ENCODE measurements at places on chromosomes 4 and X. TPM values are rescaled to one million over a fixed set of nuclear protein-coding genes. Genes with fewer than 3 reads are reported as not detected.

GRCh38 chrX:119090627-119091026, 17.8 kb downstream of the CT47C1 start:
- no peak for DNase-seq
- H3K4me3 ChIP-seq = no peak overlapping the region
- H3K4me1 ChIP-seq = no peaks in the 10 kb centered on the region
- no peak overlapping the region for H3K27ac ChIP-seq
- H3K36me3 ChIP-seq = no peaks in the 10 kb centered on the region
- H3K27me3 ChIP-seq = no peaks in the 10 kb centered on the region

- no peak overlapping the region for H3K4me3 ChIP-seq
- DNase-seq = no peak
- H3K4me1 ChIP-seq = no peaks in the 10 kb centered on the region
- no peaks in the 10 kb centered on the region for H3K36me3 ChIP-seq
Measured at GRCh38 chr4:73917081-73917501, 47.9 kb downstream of the CXCL1 start.

- H3K4me3 ChIP-seq = no peak overlapping the region
- no peaks in the 10 kb centered on the region for H3K27me3 ChIP-seq
- no peak overlapping the region for H3K27ac ChIP-seq
- H3K36me3 ChIP-seq = no peaks in the 10 kb centered on the region
- DNase-seq = no peak
Measured at GRCh38 chrX:42443267-42443666, 334.7 kb downstream of the PPP1R2C start.

GRCh38 chr4:97587912-97588311, 555.4 kb downstream of the STPG2 start:
- no peaks in the 10 kb centered on the region for H3K36me3 ChIP-seq
- H3K4me3 ChIP-seq = no peak overlapping the region
- no peaks in the 10 kb centered on the region for H3K27me3 ChIP-seq
- no peaks in the 10 kb centered on the region for H3K4me1 ChIP-seq

GRCh38 chr4:16384576-16384975, 158.3 kb upstream of the TAPT1 start:
- H3K4me3 ChIP-seq = no peak overlapping the region
- H3K4me1 ChIP-seq = no peaks in the 10 kb centered on the region
- no peak overlapping the region for H3K27ac ChIP-seq

GRCh38 chr4:10929818-10930217, 245.2 kb upstream of the CLNK start:
- no peak for DNase-seq
- no peak overlapping the region for H3K4me3 ChIP-seq
- no peaks in the 10 kb centered on the region for H3K27me3 ChIP-seq
- no peaks in the 10 kb centered on the region for H3K36me3 ChIP-seq
- H3K4me1 ChIP-seq = no peaks in the 10 kb centered on the region

DNA sequence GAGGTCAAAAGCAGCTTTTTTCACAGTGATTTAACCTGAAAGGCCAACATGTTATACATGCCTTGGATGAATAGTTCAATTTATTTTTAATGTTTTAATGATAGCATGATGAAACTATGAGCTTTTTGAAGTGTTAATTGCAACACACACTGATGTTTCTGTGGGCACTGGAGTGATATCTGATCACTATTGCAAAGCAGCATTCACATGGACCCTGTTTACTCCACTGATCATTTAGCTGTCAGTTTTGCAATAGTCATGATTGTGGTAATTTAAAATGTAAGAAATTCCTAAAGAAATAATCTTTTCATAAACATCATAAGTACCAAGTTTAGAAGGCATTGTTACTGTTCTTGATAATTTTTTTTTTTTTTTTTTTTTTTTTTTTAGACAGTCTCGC, 74.1 kb downstream of the ARSJ start:
- DNase-seq = no peak
- no peaks in the 10 kb centered on the region for H3K36me3 ChIP-seq
- no peak overlapping the region for H3K27ac ChIP-seq
- no peak overlapping the region for H3K4me3 ChIP-seq
- peaks cover 4% of the 10 kb centered on the region for H3K4me1 ChIP-seq

DNA sequence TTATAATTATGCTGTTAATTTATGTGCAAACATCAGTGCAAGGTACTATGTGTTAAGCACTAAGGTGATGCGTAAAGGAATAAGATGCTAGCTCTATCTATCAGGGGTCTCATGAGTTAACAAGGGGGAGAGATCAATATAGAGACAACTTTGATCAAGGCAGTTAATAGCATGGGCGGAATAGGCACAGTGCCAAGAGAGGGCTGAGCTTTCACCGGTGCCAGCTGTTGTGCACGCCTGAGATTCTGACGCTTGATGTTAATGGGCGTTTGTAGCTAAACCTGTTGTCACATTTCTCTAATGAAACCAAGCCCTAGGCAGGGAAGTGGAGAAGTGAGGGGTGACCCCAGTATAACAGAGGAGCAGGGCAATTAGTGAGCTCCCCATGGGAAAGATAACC, 86.0 kb upstream of the NMU start:
- H3K27ac ChIP-seq = no peak overlapping the region
- no peak for DNase-seq
- H3K27me3 ChIP-seq = no peaks in the 10 kb centered on the region
- H3K4me1 ChIP-seq = no peaks in the 10 kb centered on the region
- no peak overlapping the region for H3K4me3 ChIP-seq
- no peaks in the 10 kb centered on the region for H3K36me3 ChIP-seq

Gene DIAPH2
- 20.0 TPM for total RNA-seq

Gene TCEAL9
- 14.3 TPM for total RNA-seq

Gene AKAP14
- not detected for total RNA-seq

Gene SPANXC
- total RNA-seq = not detected

Gene SPON2
- total RNA-seq = 41.9 TPM

Gene PDZD4
- 2.3 TPM for total RNA-seq

All from right lobe of liver (tissue), 6 donors.